Cardiac septum (tissue), 1 donor: ENCODE measurements at places on chromosomes 6 and 20. TPM values are rescaled to one million over a fixed set of nuclear protein-coding genes. Genes with fewer than 3 reads are reported as not detected.

ZNF391 gene
- 0.62 TPM for total RNA-seq

DYNLT1 gene
- 131 TPM for total RNA-seq

SCUBE3 gene
- total RNA-seq: 5.2 TPM

SH3BGRL2 gene
- 5.8 TPM for total RNA-seq

NAPB gene
- total RNA-seq: 6.1 TPM

CEP85L gene
- total RNA-seq: 6.6 TPM

SLC52A3 gene
- total RNA-seq: 2.8 TPM

CFAP61 gene
- 73.4 TPM for total RNA-seq

ARMH2 gene
- not detected for total RNA-seq

RIMS1 gene
- total RNA-seq: 1.2 TPM

C6orf52 gene
- total RNA-seq: 1.7 TPM

LGSN gene
- total RNA-seq: not detected

FAM217A gene
- not detected for total RNA-seq

EIF6 gene
- total RNA-seq: 41.2 TPM

SNX3 gene
- total RNA-seq: 220 TPM

PAX1 gene
- 0.35 TPM for total RNA-seq

GPX5 gene
- total RNA-seq: not detected

ZBTB12 gene
- total RNA-seq: 5.2 TPM

GABRR1 gene
- total RNA-seq: not detected

PTPRT gene
- 0.03 TPM for total RNA-seq

DPPA5 gene
- not detected for total RNA-seq

IPCEF1 gene
- 5.0 TPM for total RNA-seq

DNAAF9 gene
- total RNA-seq: 29.1 TPM

DUSP22 gene
- total RNA-seq: 49.2 TPM

FAM120B gene
- 27.4 TPM for total RNA-seq

BEND6 gene
- total RNA-seq: 1.5 TPM

AGER gene
- 3.5 TPM for total RNA-seq

OTOR gene
- not detected for total RNA-seq

BNIP5 gene
- total RNA-seq: not detected

ATRN gene
- total RNA-seq: 36.9 TPM

RIMS4 gene
- 0.27 TPM for total RNA-seq

HTR1B gene
- total RNA-seq: 0.11 TPM

RARS2 gene
- 23.6 TPM for total RNA-seq

NMBR gene
- total RNA-seq: not detected

MATN4 gene
- total RNA-seq: not detected

HLA-DRA gene
- 94.0 TPM for total RNA-seq

MAP7 gene
- total RNA-seq: 1.5 TPM

IRF4 gene
- 0.89 TPM for total RNA-seq

LY6G6F gene
- not detected for total RNA-seq

NFATC2 gene
- total RNA-seq: 4.3 TPM

TAF11 gene
- 20.0 TPM for total RNA-seq

LPA gene
- total RNA-seq: not detected

SIRPD gene
- not detected for total RNA-seq

ARMC2 gene
- 11.0 TPM for total RNA-seq

PGK2 gene
- not detected for total RNA-seq

OR2J3 gene
- not detected for total RNA-seq

FOXA2 gene
- total RNA-seq: not detected

ADAM33 gene
- total RNA-seq: 3.0 TPM

MMP24 gene
- total RNA-seq: 0.40 TPM

PACRG gene
- 14.1 TPM for total RNA-seq

PANK2 gene
- total RNA-seq: 21.5 TPM

HDGFL1 gene
- not detected for total RNA-seq

DDX43 gene
- not detected for total RNA-seq

NKAPL gene
- total RNA-seq: 6.6 TPM

ARHGAP40 gene
- total RNA-seq: not detected

TREM1 gene
- total RNA-seq: 2.6 TPM

SRSF12 gene
- 0.40 TPM for total RNA-seq
